Stimulated activated CD4-positive, alpha-beta T cell treated with anti-CD3 and anti-CD28 coated beads, Interleukin-1b, Interleukin-23, amount 100 ng/mL, for 24 hours (primary cell): ENCODE measurements at places on chromosomes 1 and 21.

DNA sequence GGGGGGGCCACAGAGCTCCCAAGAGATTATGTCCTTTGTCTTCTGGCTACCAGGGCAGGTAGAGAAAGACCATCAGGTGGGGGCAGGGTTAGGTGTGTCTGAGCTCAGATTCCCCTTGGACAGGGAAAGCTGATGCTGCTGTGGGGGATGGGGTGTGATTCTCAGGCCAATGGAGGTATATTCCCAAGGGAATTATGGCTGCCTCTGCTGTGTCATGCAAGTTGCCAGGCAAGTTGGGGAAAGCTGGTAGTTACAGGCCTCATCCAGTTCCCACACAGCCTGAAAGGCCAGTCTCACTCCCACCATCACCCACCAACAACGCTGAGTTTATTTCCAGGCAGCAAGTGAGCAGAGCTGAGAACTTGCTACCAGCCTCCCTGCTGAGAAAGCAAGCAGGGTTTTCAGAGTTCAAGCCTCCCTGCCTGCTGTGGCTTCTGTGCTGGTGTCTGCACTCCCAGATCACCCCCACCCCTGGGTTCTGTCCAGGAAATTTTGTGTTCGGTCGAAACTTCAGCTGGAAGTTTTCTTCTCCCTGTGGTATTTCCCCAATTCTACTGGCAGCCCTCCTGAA lies 21.3 kb downstream of the IFI16 start:
- DNase-seq: no peak

DNA sequence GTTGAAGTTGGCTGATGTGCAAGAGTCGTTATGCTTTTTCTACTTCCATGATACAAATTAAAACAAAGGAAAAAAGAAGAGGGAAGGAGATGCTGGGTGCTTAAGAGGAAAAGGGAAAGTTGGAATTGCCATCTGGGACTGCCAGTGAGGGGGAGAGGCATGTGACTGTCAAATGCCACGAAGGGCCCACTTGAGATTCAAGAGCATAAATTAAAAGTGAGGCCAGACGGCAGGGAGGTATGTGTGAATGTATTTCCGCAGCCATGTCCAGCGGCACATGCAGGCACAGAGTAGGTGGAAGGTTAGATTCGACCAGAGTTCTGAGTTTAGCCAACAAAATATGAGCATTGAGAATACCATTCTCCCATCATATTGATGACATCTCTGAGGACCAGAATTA lies 32.0 kb downstream of the NFASC start:
- no peak for DNase-seq

DNA sequence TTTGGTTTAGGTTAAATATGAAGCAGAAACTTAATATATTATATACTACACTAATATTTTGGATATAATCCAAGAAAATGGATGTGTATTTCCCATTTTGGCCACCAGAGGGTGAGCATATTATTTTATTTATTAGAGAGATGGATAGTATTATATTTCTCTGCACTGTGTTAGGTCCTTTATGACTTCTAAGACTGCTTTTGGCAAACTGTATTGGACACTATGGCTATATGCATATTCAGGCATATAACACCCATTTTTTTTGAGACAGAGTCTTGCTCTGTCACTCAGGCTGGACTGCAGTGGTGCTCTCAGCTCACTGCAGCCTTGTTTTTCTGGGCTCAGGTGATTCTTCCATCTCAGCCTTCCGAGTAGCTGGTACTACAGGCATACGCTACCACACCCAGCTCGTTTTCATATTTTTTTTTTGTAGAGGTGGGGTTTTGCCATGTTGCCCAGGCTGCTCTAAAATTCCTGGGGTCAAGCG lies 17.8 kb upstream of the PGM1 start:
- DNase-seq: no peak

DNA sequence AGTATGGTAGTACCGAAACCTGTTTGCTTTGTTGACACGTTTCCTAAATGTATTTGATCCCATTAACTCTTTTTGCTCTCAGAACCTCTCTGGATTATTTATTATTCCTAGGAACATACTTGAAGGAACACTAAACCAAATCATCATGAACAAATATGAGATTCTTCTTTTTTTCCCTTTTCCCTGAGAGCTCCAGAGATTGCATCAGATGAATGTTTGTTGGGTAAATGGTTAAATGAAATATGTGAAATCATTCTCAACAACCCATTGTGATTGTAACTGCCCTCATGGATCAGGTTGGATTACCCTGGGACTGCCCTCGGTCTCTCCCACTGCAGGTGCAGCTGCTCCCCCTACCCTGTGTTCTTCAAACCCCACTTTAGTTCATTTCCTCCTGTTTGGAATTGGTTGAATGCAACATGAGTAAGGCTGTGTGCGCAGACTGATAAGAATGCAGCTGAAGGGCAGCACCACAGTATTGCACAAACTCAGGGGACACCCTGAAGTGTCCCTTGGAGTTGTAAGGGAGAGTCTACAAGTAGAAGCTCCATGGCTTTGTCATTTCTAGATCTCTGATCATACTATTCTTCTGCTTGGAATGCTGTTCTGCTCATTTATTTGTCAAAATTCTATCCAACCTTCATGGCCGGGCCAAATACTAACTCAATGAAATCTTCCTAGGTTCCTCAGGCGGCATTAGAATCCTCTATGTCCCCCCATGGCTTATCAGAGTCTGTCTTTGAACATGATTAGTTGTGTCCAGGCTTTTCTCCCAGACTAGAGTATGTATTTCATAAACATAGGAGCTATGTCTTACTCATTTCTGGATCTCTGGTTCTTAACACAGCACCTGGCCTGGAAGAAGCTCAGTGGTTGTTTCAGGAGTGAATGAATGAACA lies 47.1 kb upstream of the NEK2 start:
- DNase-seq: no peak

GRCh38 chr1:93658188-93658587 lies 23.4 kb downstream of the BCAR3 start:
- DNase-seq: no peak

DNA sequence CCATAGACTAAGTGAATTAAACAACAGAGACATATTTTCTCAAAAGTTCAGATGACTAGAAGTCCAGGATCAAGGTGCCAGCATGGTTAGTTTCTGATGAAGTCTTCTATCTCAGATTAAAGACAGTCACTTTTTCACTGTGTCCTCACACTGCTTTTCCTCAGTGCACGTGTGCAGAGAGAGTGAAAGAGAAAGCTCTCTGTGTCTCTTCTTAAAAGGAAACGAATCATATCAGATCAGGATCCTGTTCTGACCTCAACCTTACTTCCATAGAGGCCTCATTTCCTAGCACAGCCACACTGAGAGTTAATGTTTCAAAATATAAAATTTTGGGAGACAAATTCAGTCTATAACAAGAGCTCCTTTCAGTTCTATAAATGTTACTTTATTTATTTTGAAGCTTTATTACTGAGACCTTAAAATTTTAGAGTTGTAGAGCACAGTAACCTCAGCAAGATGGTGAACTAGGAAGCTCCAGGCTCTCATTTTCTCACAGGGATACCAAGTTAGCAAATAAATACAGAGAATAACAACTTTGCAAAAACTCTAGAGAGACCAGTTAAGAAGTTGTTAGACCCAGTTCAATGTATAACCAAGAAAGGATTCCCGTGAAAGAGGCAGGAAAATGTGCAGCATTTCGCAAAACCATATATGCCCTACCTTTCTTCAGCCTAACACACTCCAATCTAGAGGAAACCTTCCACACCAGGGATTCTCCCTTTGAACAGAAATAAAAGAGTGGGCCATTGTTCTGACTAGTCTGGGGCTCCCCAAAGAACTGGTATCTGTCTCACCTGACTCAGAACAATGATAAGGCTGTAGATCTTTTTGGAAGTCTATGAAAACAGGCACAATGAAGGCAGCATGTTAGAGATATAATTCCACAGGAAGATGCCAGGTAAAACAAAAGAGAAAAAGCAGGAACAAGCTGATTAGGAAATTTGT lies 372.2 kb downstream of the MRPL39 start:
- no peak for DNase-seq

- no peak for DNase-seq
Observed at GRCh38 chr21:18899261-18899660, 495.7 kb upstream of the TMPRSS15 start.

GRCh38 chr1:235127732-235128455 lies 743 bp downstream of the TOMM20 start:
- DNase-seq: no peak

DNA sequence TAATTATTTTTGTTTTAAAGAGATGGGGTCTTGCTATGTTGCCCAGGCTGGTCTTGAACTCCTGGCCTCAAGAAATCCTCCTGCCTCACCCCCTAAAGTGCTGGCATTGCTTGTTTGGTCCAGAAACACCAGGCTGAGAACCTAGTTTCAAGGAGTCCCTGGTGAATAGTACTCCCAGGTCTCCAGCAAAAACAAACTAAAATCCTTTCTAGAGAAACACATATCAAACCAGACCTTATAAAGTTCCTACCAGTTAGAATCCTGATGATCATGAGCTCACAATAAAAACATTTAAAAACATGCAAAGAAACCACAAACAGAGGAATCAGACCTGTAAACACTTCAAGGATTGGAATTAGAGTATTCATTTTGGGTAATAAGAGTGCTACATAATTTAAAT lies 34.4 kb upstream of the PADI1 start:
- DNase-seq: no peak

DNA sequence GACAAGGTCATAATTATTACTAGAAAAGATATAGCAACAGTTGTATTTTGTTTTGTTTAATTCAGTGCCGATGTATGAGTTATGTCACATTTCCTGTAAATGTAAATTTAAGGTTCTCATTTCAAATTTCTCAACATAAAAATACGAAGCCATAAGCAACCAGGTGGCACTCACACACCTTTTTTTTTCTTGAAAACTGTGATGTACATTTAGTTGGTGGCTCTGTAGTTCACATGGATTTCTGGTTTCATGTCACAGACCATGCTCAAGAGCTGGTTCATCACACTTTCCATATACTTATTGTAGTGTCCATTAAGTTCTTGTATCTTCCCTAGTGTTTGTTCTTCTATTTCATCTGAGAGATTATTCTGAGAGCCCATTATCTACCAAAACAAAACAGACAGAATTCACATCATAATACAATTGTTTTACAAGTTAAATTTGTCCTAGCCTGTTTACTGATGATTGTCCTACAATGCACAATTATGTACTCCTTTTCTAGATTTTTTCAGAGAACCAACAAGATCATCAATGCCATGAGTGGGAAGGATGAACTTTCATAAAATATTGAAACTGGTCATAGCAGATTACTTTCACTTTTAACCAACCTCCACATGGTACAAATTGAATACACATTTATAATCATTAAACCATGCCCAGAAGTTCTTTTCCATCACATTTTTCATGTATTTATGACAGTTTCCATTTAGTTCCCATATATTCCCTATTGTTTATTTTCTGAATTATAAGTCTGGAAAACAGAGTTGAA lies 17.1 kb downstream of the ATP6V1G3 start:
- DNase-seq: no peak

DNA sequence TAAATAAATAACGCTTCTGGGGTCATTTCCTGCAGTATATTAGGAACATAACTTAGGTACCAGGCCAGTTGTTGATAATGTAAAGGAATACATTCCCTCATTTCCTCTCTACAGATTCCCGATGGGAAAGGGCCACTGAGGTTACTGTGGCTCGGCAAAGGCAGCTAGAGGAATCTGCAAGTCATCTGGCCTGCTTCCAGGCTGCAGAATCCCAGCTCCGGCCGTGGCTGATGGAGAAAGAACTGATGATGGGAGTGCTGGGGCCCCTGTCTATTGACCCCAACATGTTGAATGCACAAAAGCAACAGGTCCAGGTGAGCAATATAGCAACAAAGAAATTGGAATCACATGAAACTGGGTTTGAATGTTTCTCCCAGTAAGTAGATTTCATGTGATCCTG lies 109.6 kb upstream of the BMP8A start:
- no peak for DNase-seq

- no peak for DNase-seq
Observed at GRCh38 chr21:38861989-38862683, 56.4 kb downstream of the ETS2 start.

GRCh38 chr1:225662155-225662554 lies 9.2 kb upstream of the ENAH start:
- DNase-seq: no peak

DNA sequence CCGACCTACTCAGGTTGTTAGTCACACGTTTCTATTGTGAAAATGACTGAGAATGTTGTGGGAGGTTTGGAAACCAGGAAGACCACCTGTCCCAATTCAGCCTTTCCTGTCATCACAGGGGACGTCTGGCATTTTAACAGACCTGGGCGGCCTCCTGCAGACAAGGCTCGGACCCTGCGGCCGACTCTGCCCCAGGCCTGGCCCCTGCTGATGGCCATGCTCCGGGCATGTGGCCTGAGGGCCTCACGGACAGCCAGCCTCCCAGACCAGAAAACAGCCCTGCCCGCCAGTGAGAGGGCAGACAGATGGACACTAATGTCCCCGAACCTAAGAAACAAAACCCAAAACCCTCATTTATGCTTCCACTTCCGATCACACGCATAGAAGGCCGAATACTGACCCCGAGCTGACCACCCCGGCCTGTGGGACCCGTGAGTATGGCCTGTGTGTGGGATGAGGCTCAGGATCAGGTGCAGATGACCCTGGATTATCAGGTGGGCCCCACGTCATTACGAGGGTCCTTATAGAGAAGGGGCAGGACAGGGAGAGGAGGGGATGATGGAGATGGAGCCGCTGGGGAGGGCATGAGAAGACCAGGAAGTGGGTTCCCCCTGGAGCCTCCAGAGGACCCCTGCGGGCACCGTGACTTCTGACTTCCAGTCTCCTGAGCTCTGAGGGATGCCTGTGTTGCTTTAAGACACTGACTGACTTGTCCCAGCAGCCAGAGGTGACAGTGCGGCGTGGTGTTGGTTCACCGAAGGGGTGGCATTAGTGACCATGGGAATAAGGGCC lies 9.6 kb downstream of the COL18A1 start:
- DNase-seq: no peak

GRCh38 chr1:1040004-1040991 lies 20.4 kb downstream of the AGRN start:
- peak; percentile 63 for DNase-seq

DNA sequence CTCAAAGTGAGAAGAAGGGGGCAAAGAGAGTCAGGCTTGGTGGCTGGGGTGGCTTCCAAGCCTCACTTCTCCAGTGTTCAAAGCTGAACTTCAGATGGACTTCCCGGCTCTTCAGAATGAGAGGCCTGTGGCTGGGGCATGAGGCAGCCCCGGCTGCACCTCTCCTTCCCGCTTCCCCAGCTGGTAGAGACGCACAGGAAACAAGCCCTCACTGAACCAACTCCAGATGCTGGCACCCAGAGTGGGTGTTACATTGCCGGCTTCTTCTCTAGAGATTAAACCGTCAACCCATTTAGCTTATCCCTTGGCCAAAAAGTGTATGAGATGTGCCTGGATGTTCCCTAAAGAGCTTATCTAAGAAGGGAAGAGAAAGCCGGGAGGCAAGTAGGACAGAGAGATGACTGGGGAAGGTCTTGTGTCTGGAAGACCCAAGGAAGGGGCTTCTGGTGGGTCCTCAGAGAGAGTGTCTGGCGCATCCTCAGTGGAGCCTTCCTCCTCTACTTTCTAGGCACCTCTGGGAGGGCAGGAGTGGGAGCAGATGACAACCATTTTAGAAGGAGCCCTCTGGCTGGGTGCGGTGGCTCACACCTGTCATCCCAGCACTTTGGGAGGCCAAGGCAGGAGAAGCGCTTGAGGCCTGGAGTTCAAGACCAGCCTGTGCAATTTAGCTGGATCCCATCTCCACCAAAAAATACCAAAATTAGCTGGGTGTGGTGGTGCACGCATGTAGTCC lies 2.0 kb downstream of the ADAMTSL4 start:
- DNase-seq: no peak
